HFFc6 (cell line): ENCODE measurements at places on chromosomes 1 and 21. TPM values are rescaled to one million over a fixed set of nuclear protein-coding genes. Genes with fewer than 3 reads are reported as not detected.
A peak's percentile ranks its signal among the peaks of the same experiment; 100 is the strongest.

The KLHL20 gene
- 27.9 to 31.1 TPM (median 30.5 TPM) in 3 replicates for total RNA-seq

The CFAP57 gene
- 0.17 to 0.21 TPM (median 0.18 TPM) in 3 replicates for total RNA-seq

The SH2D5 gene
- 12.3 to 14.1 TPM (median 13.3 TPM) in 3 replicates for total RNA-seq

The FAF1 gene
- total RNA-seq = 55.8 to 79.1 TPM (median 67.4 TPM) in 3 replicates

The LMOD1 gene
- 36.0 and 36.4 TPM in 2 replicates for total RNA-seq

The LCE1F gene
- not detected in 3 replicates for total RNA-seq

DNA sequence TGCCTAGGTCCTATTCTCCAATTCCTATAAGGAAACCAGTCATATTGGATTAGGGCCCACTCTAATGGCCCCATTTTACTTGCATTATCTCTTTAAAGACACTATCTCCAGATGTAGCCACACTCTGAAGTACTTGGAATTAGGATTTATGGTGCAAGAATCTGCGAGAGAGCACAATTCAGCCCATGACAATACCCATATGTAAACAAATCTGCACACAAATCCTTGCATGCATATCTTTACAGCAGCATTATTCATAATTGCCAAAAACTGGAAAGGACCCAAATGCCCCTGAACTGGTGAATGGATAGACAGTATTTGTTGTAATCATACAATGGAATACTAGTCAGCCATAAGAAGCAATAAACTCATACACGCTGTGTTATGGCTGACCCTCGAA, 229.8 kb upstream of the ADAMTS5 start:
- peaks cover 19% of the 10 kb centered on the region for H3K4me1 ChIP-seq
- no peak overlapping the region for H3K27ac ChIP-seq
- H3K36me3 ChIP-seq = 0 out of 2 replicates have a peak, but pooled peaks cover 5% of the 10 kb centered on the region
- no peak for DNase-seq
- H3K27me3 ChIP-seq = no peaks in the 10 kb centered on the region; the same call in 1 of the 2 replicates
- no peak overlapping the region for H3K4me3 ChIP-seq

DNA sequence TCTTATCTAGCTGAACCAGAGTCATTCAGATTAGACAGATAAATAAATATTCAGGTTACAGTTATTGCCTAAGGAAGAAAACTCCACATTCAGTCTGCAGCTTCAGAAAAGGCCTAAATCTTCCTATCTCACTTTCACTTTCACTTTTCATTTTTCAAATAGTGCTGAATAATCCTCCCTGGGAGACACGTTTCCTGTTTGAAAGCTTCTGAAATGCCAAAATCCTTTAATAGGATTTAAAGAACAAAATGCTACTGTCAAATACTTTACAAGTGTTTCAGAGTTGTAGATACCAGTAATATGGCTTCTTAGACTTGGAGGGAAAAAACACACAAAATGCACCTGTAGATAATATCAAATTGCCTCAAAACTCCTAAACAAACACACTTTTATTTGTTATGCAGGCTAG, 3.9 kb downstream of the PSMB2 start:
- H3K27ac ChIP-seq = peak overlapping the region; percentile 79
- no peak for DNase-seq
- peak overlapping the region; percentile 90 for H3K4me3 ChIP-seq
- H3K27me3 ChIP-seq = peaks cover 6% of the 10 kb centered on the region
- peaks cover 19% of the 10 kb centered on the region for H3K36me3 ChIP-seq

GRCh38 chr1:114485286-114485685, 25.7 kb downstream of the TRIM33 start:
- no peak overlapping the region for H3K27ac ChIP-seq
- peaks cover 7% of the 10 kb centered on the region for H3K4me1 ChIP-seq
- DNase-seq = no peak
- H3K36me3 ChIP-seq = peaks cover 10% of the 10 kb centered on the region
- no peaks in the 10 kb centered on the region; the same call in 1 of the 2 replicates for H3K27me3 ChIP-seq
- H3K4me3 ChIP-seq = no peak overlapping the region

GRCh38 chr1:53138991-53139884, 3.2 kb downstream of the SLC1A7 start:
- peaks cover 30% of the 10 kb centered on the region for H3K4me1 ChIP-seq
- no peak for DNase-seq
- H3K4me3 ChIP-seq = no peak overlapping the region
- H3K36me3 ChIP-seq = peaks cover 11% of the 10 kb centered on the region
- no peak overlapping the region; the same call in 1 of the 2 replicates for H3K27ac ChIP-seq
- no peaks in the 10 kb centered on the region; the same call in 1 of the 2 replicates for H3K27me3 ChIP-seq

GRCh38 chr1:104797982-104798381, 1048.3 kb downstream of the AMY1C start:
- H3K27me3 ChIP-seq = no peaks in the 10 kb centered on the region
- no peak overlapping the region for H3K27ac ChIP-seq
- no peak for DNase-seq
- no peak overlapping the region for H3K4me3 ChIP-seq

DNA sequence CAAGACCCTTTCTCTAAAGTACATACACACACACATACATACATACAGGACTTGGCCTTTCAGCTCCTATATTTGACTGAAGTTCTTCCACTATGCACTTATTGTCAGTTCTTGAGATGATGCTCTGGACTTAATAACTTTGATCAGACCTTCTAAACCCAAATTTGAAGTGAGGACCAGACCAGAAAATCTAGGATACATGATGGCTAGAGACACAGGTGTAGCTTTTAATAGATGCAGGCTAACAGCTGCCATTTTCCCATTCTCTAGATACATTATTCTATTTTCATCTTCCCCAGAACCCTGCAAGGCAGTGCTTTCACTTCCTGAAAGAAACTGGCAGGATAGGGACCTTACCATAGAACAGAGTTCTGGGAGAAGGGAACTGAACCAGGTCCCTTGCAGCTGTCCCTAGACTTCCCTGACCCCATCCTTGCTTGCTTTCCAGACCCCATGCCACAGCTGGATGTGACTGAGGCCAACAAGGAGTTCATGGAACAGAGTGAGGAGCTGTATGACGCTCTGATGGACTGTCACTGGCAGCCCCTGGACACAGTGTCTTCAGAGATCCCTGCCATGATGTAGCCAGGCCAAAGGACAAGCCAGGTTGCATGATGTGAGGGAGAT, 14.9 kb upstream of the RAB42 start:
- H3K4me1 ChIP-seq = peaks cover 34% of the 10 kb centered on the region
- no peak for DNase-seq
- peaks cover 12% of the 10 kb centered on the region for H3K27me3 ChIP-seq
- H3K4me3 ChIP-seq = no peak overlapping the region; the same call in 1 of the 2 replicates
- peaks cover 42% of the 10 kb centered on the region for H3K36me3 ChIP-seq
- H3K27ac ChIP-seq = peak overlapping the region; percentile 60

DNA sequence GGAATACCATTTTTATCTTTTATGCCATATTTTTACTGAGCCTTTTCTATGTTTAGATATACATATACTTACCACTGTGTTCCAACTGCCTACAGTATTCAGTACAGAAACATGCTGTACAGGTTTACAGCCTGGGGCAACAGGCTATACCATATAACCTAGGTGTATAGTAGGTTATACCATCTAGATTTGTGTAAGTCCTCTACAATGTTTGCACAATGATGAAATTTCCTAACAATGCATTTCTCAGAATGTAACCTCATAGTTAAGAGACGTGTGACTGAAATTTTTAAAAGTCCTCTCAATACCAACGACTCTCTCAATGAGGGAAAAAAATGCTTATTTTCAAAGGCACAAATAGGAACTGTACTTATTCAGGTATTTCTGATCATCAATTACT, 21.7 kb downstream of the INTS7 start:
- H3K27me3 ChIP-seq = no peaks in the 10 kb centered on the region
- H3K27ac ChIP-seq = no peak overlapping the region
- no peak for DNase-seq

DNA sequence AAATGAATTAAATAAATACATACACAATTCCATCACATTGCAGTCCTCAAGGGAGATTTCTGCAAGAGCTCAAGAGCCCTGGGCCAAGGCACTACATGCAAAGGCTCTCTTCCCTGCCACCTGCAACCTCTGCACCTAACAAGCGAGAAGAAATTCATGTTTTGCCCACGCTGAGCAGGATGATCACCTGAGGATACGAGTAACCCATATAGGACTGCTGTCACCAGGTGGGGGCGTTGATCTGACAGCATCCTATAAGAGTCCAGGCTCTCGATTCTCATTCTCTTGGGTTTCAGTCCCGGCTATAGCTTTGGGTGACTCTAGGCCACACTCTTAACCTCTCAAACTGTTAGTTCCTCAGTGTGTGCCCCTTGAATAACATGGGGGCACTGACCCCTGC, 18.7 kb upstream of the SPOCD1 start:
- H3K4me1 ChIP-seq = peaks cover 14% of the 10 kb centered on the region
- no peaks in the 10 kb centered on the region for H3K36me3 ChIP-seq
- DNase-seq = no peak
- no peak overlapping the region for H3K27ac ChIP-seq
- H3K4me3 ChIP-seq = no peak overlapping the region
- H3K27me3 ChIP-seq = peaks cover 7% of the 10 kb centered on the region

DNA sequence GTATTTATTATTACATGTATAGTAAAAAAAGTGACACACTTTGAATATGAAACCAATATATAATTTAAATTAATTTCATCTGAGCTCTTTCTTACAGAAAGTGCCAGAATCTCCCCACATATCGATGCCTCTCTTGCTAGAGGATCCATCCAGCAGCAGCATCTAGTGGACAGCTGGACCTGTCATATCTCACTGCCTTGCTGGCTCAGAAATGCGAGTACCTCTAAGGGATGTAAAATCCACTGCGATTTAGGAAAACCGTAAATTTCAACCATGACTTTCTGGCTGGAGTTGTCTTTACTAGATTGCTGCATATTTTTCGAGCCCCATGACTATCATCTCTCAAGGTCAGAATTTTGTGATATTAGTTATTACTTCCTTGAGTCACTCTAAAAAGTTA, 333.8 kb downstream of the NEGR1 start:
- DNase-seq = no peak
- H3K27ac ChIP-seq = no peak overlapping the region
- no peak overlapping the region for H3K4me3 ChIP-seq
- no peaks in the 10 kb centered on the region for H3K27me3 ChIP-seq

- H3K27me3 ChIP-seq = peaks cover 45% of the 10 kb centered on the region
- H3K36me3 ChIP-seq = no peaks in the 10 kb centered on the region
- no peak overlapping the region for H3K27ac ChIP-seq
Observed at GRCh38 chr1:223348439-223348838, 15.5 kb downstream of the SUSD4 start.

DNA sequence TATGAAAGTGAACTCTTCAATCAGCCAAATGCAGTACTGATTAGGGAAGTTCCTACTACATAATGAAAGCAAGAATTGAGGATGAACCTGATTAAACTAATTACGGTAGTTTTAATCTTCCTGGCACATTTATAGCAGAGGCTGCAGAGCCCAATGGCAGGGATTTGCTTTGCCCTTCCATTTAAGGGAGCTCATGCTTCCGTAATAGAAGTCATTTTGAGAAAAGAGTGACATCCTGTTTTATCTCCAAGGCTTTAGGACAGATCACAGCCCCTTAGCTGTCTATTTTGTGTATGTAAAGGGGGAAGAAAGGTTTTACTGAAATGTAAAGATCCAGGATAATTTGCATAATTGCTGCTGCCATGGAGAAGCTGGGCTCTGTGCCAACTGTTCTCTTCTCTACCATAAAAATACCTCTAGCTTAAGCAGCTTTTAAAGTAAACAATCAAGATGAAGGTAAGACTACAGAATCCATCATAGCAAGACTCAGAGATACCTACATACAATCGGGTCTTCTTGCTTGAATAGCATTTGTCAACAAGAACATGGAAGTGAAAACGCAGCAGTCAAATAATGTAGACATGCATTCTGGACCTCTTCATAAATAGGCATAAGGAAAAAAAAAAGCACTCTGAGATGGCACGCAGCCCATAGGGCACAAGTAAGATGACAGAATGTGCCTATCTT, 62.5 kb downstream of the ASH1L start:
- H3K4me3 ChIP-seq = no peak overlapping the region
- H3K4me1 ChIP-seq = peaks cover 17% of the 10 kb centered on the region
- H3K27ac ChIP-seq = peak overlapping the region; percentile 41; the same call in 1 of the 2 replicates
- no peaks in the 10 kb centered on the region for H3K27me3 ChIP-seq

- peak overlapping the region; percentile 76 for H3K27ac ChIP-seq
- peak overlapping the region; percentile 99 for H3K4me3 ChIP-seq
- peaks cover 80% of the 10 kb centered on the region for H3K36me3 ChIP-seq
- H3K27me3 ChIP-seq = peaks cover 15% of the 10 kb centered on the region
- DNase-seq = no peak
Observed at GRCh38 chr1:35188578-35189392, 4.2 kb downstream of the SFPQ start.

DNA sequence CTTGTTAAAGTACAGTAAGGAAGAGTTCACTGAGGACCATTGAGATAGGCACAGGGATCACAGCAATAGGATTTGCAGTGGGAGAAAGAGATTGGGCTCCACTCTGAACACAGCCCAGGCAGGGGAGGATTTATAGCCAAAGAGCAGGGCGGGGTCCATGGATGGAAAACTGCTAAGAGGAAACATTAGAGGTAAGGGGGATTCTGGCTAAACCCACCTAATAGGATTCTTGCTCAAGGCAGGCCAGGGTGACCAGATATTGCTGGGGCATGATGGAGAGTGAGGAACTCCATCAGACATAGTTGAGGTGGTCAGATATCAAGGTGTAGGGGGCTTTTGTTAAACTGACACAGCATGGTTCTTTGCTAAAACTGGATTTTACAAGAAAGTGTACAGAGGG, 372.8 kb downstream of the NPHP4 start:
- DNase-seq = no peak
- H3K27ac ChIP-seq = no peak overlapping the region
- 0 out of 2 replicates have a peak, but pooled peaks cover 8% of the 10 kb centered on the region for H3K36me3 ChIP-seq
- H3K4me3 ChIP-seq = no peak overlapping the region
- no peaks in the 10 kb centered on the region for H3K4me1 ChIP-seq

DNA sequence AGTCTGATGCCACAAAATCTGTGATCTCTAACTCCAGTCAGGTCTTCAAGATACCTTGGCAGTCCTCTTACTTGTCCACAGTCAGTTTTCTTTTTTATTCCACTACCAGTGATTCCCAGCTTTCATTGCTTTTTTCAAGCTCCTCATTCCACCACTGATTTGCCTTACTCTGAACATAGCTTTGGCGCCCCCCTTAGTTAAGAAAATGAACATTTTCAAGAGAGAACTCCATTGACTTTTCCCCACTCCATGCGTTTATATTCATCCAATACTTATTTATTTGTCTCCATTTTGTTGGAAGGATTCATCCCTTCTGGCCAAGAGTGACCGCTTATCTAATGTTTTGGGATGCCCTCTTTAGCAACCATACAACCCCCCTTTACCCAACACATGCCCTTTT, 33.9 kb upstream of the IPO9 start:
- H3K27me3 ChIP-seq = peaks cover 1% of the 10 kb centered on the region; the same call in 1 of the 2 replicates
- peaks cover 47% of the 10 kb centered on the region for H3K36me3 ChIP-seq
- H3K4me1 ChIP-seq = peaks cover 39% of the 10 kb centered on the region
- H3K27ac ChIP-seq = peak overlapping the region; percentile 57

- H3K4me1 ChIP-seq = peaks cover 40% of the 10 kb centered on the region
- H3K27ac ChIP-seq = peak overlapping the region; percentile 11; the same call in 1 of the 2 replicates
- no peak overlapping the region for H3K4me3 ChIP-seq
- peak; percentile 18 for DNase-seq
- H3K27me3 ChIP-seq = peaks cover 2% of the 10 kb centered on the region
Observed at GRCh38 chr21:45839274-45839673, 142.3 kb upstream of the COL6A1 start.
